ENCODE measurements at places on chromosomes 7 and 10.

- DNase-seq: no peak
Observed at GRCh38 chr7:34761206-34761605, 103.2 kb downstream of the NPSR1 start.

DNA sequence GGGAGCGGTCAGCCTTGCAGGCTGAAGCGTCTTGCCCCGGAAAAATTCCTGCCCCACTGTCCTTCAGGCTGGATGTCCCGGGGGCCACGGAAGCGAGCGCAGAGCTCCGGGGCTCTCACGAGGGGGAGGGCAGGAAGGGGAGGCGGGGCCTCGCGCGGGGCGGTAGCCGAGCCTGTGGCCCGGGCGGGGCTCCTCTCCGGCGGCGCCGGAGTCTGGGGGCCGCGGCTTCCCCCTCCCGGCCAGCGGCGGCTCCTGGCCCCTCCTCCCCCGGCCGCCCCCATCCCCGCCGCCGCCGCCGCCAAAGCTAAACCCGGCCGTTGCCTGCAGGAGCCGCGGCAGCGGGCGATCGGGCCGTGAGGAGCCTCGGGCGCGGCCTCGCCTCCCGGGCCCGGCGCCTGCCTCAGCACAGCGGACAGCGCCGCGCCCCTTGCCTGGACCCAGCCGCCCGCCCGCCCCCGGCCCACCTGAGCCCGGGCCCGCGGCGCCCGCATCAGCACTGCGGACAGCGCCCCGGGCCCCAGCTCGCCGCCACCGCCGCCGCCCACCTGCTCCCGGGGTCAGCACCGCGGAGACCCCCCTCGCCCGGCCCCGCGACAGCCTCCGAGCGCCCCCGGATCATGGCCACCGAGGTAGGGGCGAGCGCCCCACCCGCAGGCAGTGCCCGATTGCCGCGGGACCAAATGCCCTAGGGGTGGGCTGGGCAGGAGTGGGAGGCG is at the start of gene GOLGA7B:
Gene GOLGA7B, plus strand, starts transcription at position 157 of the 716 bp plus-strand sequence. Its CDS starts 461 bp downstream, at position 618.
- peak; percentile 37 for DNase-seq

DNA sequence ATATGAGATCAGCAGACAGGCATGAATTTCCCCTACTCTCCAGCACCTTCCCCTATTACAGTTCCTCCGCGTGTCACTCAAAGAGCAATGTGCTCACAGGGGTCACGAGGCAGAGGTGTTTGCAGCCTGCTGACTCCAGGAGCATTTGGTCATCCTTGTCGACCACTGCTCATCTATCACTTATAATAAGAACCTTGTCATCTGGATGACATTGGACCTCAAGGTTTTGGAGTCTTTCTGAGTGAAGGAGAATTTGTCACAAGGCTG is 32.9 kb upstream of the PLPP4 start:
- DNase-seq: no peak

GRCh38 chr7:123154231-123154860 is 45.4 kb downstream of the SLC13A1 start:
- DNase-seq: no peak

- no peak for DNase-seq
Observed at GRCh38 chr7:155471718-155472117, 13.8 kb downstream of the EN2 start.

GRCh38 chr10:92291616-92291865 is 574 bp downstream of the MARCHF5 start:
- DNase-seq: no peak

DNA sequence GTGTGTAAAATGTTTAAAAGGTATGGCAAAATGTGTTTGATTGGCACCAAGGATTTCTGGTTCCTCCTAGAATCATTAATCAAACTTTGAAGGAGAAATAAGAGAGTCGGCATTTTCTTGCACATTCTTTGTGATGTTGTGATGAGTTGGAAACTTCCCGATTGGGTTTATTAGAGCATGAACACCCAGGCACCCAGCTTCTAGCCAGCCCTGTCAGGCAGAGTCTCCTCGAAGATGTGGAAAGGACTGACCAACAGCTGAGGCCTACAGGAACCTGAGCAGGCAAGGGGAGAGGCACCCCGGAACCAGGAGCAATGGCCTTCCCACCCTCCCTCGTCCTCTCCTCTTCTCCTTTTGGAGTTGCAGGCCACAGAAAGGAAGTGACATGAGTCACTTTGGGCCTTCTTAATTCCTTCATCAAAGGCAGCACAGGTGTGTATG is 68.7 kb downstream of the EGFR start:
- no peak for DNase-seq

DNA sequence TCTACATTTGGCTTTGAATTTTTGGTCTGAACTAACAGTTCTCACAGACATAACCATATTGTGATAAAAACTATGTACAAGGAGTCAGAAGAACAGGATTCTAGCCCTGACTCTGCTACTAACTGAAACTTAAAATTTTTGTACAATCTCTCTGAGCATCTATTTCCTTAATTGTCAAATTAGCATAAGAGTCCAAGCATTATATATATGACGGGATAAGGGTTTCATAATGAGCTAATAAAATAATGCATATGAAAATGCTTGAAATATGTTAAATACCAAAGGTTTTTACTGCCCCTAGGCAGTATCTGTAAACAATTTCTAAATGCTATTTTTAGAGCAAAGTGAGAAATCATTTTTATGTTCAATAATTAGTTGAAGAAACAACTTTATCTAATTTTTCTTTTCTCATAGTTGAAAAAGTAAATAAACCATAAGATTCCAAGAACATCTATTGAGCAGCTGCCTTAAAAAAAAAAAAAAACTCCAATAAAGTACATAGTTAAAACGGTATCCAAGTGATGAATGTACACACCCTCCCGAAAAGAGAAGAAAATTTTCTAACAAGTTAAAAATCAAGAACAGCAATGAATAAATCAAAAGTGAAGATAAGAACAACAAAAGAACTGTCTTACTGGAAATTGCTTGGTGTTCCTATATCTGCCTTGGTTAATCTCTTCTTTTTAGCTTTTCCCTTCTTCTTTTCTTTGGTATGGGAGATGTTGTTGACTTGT is 40.4 kb downstream of the LMOD2 start:
- no peak for DNase-seq

DNA sequence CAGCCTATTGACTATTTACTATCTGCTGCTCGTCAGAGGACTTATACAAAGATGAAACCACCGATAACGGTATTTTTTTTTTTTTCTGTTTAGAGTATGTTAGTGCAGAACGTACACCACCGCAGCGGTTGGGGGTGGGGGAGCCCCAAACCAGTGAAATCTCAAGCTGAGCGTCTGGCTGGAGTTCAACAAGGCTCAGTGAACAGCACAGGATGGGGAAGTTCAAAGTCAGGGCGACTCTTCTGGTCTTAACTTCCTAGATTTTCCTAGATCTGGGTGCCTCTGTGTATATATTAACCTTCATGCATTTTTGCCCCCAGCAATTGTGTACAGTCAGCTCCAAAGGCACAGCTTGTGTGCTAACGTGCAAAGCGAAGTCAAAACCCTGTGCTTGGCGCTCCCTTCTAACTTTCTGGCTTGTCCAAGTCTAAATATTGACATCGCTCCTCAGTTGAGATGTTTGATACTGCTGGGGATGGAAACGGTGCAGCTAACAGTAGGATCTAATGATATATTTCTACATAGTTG is 1.1 kb downstream of the RHOBTB1 start:
- DNase-seq: no peak

- no peak for DNase-seq
Observed at GRCh38 chr7:155184923-155185322, 112.8 kb upstream of the INSIG1 start.

- no peak for DNase-seq
Observed at GRCh38 chr7:100171840-100172239, 3.4 kb upstream of the GAL3ST4 start.

DNA sequence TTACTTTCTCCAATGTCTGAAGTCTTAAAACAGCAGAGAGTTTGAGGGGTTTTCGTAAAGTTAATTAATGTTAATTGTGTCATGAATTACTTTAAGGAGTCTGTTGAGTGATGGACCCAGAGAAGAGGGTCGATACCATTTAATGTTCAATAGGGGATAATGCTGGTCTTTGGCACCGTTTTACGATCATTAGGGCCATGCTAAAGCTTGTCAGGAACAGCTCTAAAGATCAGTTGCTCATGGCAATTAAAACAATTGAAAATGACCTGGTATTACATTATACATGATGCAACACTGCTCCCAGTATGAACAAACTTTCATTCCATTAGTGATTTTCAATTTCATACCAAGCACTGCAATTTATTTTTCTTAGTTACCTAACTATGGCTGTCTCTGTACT is 296.9 kb downstream of the ETV1 start:
- no peak for DNase-seq

GRCh38 chr10:95655571-95656290 is 780 bp downstream of the ALDH18A1 start:
- no peak for DNase-seq

GRCh38 chr10:77188000-77188395 is 449.6 kb downstream of the KCNMA1 start:
- no peak for DNase-seq

- DNase-seq: no peak
Observed at GRCh38 chr7:102872460-102872859, 40.3 kb upstream of the LRRC17 start.

DNA sequence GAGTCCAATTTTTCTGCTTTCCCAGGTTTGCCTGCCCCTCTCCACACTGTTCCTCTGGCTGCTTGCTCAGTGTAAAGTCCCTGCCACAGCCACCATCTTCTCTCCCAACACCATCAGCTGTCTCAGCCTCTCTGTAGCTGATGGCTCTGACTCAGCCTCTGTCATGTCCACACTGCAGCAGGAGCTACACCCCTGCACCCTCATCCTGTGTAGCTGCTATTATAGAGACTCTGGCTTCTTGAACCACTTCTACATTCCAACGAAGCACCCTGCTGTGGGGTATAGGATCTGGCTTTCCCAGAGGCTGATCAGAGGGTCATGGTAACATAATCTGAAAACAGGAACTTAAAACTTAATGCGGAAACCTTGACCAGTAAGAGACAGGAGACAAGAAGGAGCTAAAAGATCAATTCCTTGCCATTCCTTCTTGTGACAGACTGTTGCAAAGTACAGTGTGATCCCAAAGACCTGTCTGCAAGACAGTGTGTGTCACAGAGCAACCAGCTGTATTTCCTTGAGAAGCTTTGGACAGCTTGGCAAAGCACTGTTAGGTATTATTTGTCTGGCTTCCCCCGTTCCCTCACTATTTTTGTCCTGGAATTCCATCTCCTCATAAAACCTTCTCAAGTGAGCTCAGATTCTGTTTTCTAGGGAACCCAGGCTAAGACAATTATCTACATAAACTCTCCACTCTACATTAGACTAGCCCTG is 42.3 kb downstream of the NRCAM start:
- no peak for DNase-seq

GRCh38 chr10:24427678-24428409 is 218.9 kb downstream of the KIAA1217 start:
- no peak for DNase-seq

DNA sequence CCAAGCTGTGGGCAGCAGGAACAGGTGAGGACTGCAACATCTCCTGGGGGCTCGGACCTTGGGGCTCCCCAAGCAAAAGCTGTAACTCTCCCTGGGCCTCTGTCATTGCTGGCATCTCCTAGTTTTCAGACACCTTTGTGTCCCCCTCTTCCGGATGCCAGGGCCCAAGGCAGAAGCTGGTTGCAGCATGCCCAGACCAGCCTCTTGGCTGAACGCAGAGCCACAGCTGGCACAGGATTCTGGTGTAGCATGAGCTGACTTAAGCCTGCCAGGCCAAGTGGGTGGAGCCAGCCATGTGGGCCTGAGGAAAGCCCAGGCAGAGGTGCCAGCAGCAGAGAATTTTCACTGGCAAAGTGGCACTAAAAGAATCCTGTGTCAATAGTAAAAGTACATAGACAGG is 43.5 kb downstream of the ZWINT start:
- DNase-seq: no peak

DNA sequence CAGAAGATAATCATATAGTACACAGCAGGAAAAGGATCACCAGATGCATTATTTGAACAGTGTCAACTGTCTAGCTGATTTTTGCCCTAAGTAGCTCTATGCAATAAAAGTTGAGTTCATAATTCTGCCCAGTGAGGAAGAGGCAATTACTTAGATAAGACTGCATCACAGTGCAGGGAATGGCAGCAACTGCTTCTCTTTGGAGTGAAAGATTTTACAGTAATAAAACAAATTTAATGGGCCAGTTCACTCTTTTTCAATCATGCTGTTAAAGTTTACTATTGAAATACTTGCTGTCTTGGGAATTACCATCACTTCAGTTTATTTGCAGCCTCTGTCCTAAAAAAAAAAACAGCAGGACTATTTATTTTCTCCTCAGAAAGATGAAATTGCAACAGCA is 907.9 kb downstream of the ANKRD7 start:
- DNase-seq: no peak

DNA sequence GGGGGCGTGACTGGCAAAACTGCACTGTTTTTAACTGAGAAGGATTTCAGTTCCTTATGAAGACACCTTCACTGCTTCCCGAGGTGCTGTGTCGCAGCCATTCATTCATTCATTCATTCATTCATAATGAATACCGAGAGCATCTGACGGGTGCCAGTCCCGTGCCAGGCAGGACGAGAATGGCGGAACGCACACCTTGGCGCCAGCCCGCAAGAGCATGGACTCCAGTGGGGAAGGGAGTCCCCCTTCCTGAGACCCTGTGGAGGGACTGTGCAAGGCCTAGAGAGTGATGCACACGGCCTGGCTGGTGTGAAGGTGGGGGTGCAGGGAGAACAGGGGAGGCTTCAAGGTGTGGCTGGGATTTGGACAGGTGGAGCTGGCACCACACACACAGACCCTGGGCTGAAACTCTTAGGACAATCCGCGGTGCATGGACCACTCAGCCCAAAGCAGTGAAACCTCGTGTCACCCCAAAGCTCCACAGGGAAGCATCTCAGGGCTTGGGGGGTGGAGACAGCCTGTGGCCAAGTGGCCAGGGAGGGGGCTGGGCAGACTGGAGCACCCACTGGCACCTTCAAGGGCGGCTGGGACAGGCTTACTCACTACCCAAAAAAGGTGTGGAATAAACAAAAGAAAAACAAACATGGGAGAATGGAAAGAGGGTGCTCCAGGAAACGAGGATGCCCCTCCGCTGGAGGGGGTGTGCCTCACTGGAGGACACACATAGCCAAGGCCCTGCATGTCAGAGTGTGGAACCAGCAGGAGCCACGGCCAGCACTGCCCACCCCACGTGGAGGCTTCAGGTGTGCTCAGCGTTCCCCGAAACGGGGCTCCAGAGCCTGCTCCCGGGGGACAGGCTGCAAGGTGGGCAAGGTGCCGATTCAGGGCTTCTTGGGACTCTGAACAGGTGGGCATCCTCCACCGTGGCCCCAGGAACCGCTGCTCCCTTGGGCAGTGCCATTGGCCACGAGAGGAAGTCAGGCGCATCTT is 37.7 kb downstream of the EBF3 start:
- no peak for DNase-seq

DNA sequence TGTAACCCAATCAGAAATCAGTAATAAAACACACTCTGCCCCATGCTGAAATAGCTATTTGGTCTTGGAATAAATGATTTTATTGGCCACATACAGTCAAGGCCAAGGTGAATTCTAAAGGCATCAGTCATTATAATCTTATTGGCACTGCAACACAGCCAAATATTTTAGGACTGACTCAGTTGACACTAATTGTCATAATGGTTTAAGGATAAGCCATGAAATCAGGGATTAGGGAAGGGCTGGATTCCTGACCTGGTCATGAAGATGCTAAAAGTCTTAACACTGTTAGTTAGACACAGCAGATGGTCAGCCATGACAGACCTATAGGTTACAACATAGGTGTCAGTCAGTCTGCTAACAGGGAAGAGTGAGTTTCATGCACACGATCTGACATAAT is 330.3 kb upstream of the NPSR1 start:
- no peak for DNase-seq

- DNase-seq: no peak
Observed at GRCh38 chr10:106573106-106573505, 591.4 kb downstream of the SORCS1 start.

Measured in stimulated activated CD8-positive, alpha-beta memory T cell treated with anti-CD3 and anti-CD28 coated beads, Interleukin-7, amount 100 ng/mL, for 1 hour (primary cell).